Inflammatory macrophage (primary cell): ENCODE measurements at places on chromosomes 3 and 15.

- no peak for DNase-seq
These were observed 66.9 kb upstream of the TRA2B start for GRCh38 chr3:186004671-186005070.

- peak; percentile 91 for DNase-seq
These were observed 7.6 kb downstream of the CTSH start for GRCh38 chr15:78937132-78937739.

DNA sequence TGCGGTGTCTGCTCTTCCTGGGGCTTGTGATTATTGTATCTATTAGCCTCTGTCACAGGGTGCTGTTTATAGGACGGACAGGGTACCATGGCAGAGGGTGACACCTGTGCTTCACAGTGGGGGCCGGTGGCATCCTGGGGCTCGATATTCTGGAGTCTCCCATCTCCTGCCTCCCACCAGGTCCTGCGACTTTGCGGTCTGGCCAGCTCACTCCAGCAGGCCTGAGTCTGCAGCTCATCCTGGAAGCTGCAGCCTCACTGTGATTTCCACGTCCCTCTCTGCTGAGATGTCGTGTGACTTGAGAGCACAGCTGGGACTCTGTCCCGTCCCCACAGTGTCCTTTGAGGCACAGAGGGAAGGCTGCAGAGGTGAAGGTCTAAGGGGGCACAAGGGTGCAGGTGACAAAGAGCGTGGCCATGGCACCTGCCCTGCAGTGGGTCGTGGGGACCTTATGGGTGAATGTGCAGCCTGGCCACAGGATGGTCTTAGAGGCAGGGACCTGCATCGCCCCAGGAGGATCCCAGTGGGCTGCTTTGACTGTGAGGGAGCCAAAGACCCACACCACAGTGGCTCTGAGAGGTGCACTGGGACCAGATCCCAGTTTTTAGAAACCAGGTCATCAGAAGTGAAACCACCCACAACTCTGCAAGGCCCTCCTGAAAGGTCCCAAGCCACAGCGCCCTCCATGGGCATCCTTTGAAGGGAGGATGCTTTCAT, 172.8 kb downstream of the KLF13 start:
- no peak for DNase-seq

GRCh38 chr3:75506603-75507002, 157.5 kb upstream of the FRG2C start:
- DNase-seq, result no peak

- no peak for DNase-seq
These were observed 185.1 kb upstream of the TPM1 start for GRCh38 chr15:62857411-62857853.

DNA sequence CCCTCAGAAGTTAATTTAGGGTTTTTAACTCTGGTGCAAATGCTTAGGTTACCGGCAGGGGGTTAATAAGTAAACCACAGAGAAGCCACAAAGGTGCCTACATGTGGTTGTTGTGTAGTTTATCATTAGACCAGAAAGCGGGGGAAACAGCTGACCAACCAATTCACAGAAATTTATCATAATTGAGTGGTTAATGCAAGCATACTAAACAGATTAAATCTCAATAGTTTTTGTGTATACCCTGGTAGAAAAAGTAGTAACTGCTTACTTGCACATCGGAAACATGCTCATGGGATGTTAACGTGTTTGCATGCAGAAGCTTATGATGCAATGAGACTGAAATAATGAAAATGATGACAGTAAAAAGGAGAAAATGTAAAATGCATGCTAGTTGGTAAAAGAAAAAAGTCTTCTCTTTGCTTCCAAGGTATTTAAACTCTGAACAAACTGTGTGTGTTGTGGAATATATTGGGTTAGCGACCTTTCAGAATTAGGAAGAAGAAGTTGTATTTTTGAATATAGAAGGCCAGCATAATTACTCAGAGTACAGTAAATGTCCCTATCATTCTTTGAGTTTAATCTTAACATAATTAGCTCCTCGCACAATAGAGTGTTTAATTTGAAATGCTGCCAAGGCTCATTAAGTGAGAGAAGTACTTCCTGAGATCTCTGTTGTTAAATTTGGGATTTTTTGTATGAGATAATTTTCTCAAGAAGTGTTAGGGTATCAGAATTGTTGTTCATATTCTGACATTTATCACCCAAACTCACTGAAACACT, 316.2 kb downstream of the PTPRG start:
- DNase-seq, result no peak

DNA sequence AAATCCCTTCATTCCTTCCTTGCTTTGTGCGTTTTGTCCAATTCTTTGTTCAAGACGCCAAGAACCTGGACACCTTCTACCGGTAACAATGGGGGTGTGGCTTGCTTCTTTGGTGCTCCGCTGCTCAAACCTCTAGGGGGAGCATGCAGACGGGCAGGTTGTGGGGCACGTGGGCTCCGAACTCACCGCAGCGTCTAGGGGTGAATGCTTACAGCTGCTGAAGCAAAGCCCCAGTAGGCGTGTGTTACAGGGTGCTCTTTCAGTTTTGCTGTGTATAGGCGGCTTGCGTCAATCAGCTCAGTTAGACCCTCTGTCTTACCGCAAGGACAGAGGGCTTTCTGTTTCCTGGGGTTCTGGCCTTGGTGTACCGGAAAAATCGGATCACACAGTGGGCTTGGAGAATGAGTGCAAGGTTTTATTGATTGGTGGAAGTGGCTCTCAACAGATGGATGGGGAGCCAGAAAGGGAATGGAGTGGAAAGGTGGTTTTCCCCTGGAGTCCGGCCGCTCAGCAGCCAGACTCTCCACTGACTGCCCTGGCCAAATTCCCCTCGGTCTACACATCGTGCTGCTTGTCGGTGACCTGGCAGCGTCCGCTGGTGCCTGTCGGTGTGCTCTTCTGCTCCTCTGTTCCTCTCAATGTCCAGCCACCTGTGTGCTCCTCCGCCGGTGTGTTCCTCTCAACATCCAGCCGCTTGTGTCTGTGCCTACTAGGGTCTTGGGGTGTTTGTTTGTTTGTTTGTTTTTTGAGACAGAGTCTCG, 1.2 kb upstream of the LRRC34 start:
- peak; percentile 18 for DNase-seq

- no peak for DNase-seq
These were observed 6.0 kb downstream of the CHCHD4 start for GRCh38 chr3:14118400-14119381.

DNA sequence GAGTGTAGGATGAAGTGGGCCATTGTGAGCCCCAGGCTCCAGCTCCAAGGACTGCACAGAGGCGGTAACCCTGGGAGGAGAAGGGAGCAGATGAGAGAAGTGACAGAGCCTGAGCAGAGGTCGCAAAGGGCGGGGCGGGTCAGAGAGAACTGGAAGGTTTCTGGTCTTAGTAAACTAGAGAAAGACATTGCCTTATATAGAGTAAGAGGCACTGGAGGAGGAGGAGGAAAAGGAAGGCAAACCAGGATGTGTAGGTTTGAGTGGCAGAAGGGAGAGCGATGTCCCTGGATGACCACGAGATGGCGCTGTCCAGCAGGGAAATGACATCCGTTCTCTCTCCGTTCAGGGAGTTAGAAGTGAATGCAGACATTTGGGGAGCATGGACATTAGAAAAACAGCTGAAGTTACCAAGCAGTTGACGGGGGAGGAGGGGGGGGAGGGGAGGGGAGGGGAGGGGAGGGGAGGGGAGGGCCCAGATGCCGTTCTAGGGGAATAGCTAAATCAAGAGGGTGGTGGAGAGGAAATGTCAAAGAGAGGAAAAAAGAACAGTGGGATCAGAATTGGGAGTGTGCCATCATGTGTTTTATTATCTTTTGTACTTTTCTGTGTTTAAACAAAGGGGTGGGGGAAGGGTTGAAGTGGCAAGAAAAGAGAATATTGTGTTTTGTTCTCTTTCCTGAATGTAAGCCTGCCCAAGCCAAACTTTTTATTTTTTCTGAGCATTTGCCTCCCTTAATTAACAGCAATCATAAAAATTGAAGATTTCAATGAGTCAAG, 48.8 kb downstream of the STARD5 start:
- peak; percentile 91 for DNase-seq

- DNase-seq, result peak; percentile 64
These were observed 53.9 kb upstream of the KLF13 start for GRCh38 chr15:31272558-31273257.

- no peak for DNase-seq
These were observed 31.6 kb downstream of the SAXO2 start for GRCh38 chr15:82294061-82294690.

GRCh38 chr3:26198609-26199008, 408.7 kb downstream of the OXSM start:
- DNase-seq, result no peak

GRCh38 chr15:83283813-83284558, 478 bp downstream of the BNC1 start:
- no peak for DNase-seq

- DNase-seq, result no peak
These were observed 206.0 kb downstream of the THRB start for GRCh38 chr3:24288496-24289236.

DNA sequence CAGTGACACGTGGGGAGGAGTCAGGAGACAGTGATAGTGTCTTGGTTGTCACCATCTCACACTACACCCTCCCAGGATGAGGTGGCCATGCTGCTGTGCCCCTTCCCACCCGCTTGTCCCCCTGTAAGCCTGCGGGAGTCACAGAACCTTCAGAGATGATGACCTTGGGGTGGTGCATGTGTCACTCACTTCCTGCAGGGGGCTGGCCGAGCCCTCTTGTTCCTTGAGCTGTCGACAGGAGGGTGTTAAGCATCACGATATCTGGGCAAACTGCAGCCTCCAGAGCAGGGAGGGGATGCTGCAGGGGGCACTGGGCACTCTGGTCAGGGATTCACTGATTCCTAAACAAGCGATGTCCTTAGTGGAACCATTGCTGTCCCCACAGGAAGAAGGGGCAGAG, 27.7 kb downstream of the FAH start:
- DNase-seq, result no peak

DNA sequence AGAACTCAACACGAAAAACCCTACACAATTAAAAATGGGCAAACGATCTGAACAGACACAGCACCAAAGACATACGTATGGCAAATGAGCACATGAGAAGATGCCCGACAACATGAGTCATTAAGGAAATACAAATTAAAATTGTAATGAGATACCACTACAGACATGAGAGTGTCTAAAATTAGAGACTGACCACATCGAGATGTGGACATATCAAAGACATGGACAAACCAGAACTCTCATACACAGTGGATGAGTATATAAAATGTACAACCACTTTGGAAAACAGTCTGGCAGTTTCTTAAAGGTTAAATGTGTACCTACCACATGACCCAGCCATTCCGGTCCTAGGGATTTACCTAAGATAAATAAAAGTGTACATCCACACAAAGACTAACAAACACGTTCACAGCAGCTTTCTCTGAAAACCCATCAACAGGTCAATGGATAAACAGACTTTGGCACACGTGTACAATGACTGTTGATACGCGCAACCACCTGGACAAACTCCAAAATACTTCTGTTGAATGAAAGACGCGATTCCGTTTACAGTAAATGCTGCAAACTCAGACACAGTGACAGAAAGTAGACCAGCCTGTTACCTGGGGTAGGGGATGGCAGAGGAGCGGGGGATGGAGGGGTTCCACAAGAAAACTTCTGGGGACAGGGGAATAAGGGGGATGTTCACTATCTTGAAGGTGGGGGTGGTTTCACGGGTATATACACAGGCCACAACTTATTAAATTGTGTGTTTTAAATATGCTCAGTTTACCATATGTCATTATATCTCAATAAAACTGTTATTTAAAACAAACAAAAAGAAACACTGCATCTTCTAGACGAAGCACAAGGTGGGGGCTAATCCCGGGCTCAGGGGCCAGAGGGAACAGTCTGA, 2.1 kb downstream of the TNK2 start:
- peak; percentile 33 for DNase-seq

GRCh38 chr3:73846951-73847350, 222.2 kb upstream of the PDZRN3 start:
- DNase-seq, result no peak
